Parietal lobe (tissue), 2 donors: ENCODE measurements at places on chromosomes 1 and 21. TPM values are rescaled to one million over a fixed set of nuclear protein-coding genes. Genes with fewer than 3 reads are reported as not detected.

CASQ1 gene
- total RNA-seq = 1.9 TPM

HEYL gene
- total RNA-seq = 0.63 TPM

GNG12 gene
- 20.7 TPM for total RNA-seq

SUSD4 gene
- 21.0 TPM for total RNA-seq

S100A8 gene
- total RNA-seq = 1.6 TPM

CRNN gene
- not detected for total RNA-seq

LCE3D gene
- total RNA-seq = not detected

BCAN gene
- 94.8 TPM for total RNA-seq

CSMD2 gene
- 145 TPM for total RNA-seq

ITLN2 gene
- total RNA-seq = not detected
